Globus pallidus (tissue), 1 donor: ENCODE measurements at places on chromosomes 1 and 21.

DNA sequence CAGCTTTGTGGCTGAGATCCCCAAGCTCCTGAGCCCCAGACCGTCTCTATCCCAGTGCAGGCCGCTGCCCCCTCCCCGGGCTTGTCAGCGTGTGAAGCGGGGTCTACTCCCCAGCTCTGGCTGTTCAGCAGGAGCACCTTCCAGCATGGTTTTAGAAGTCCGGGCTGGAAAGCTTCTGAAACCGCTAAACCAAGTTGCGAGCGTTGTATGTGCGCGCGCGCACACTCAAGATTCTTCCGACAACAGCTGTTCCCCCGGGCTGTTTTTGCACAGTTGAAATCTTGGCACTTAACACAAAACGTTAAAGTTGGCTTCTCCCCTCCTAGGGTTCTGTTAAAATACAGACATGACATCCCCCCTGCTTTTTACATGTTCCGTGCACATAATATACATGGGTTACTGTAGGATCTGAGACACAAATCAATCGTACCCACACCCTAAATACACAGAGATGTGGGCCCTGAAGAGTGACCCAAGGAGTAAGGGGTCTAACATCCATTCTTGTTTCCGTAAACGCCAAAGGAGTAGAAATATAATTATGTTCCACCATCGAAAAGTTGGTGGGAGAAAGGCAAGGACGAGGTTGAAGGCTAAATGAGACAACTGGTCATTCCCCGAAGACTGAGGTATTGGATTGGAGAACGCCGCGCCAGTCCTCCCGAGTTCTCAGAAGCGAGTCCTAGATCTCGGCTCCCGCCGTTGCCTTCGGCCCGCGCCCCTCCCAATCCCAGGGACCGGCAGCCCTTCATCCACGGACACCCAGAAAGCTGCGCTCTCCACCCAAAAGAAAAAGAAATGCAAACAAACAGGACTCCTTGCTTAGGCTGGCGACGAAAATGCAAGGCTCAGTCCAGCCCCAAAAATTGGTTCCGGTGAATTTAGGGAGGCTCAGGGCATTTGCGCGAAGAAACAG lies 1.3 kb downstream of the TBX15 start:
- no peak for DNase-seq

DNA sequence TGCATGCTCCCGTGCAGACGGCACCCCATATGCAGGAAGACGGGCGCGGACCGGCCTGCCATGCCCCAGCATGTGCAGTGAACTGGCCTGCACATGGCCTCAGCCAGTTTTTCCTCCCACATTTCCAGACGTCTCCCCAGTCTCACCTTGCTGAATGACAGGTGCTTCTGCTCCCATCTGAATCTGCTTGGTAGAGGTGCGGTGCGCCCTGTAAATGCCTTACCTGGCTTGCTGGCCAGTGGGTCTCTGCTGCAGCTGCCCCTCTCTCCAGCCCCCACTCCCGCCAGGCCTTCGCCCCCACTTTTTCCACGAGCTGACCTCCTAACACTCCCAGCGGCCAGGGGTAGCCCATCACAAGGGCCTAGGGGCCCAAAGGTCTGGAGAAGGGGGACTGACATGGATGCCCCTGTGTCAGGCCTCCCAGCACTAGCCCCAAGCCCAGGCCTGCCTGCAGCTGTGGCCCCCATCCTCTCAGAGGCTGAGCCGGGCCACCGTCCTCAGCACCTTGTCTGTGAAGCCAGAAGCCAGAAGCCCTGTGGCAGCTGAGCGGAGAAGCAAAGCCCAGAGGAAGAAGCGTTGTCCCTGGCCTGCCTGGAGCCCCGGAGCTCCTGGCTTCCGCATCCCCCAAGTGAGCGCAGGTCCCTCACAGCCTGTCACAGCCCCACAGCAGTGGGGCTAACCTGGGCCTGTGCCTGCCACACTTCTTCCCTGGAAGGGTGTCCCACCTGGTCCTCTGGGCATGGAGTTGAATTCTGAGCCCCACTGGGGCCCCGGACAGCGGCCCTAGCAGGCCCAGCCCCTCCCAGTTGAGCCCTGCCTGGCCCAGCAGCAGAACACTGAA lies 3.7 kb upstream of the SLC19A1 start:
- DNase-seq, result no peak

DNA sequence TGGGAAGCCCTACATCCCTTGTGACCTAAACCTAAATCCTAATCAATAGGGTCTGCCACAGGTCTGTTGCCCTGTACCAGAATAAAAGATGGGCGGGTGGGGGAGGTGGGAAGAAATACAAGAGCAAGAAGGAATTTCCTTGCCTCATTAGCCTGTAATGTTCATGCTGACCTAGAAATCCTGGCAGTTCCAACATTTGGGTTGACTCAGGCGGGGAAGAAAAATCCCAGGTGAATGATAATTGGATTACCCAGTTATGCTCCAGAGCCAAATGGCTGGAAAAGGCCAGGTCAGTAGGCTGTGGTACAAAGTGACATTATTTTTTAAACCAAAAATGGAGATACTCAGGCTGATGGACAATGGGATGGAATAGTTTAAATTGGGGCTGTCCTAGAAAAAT lies 27.3 kb upstream of the A3GALT2 start:
- no peak for DNase-seq

DNA sequence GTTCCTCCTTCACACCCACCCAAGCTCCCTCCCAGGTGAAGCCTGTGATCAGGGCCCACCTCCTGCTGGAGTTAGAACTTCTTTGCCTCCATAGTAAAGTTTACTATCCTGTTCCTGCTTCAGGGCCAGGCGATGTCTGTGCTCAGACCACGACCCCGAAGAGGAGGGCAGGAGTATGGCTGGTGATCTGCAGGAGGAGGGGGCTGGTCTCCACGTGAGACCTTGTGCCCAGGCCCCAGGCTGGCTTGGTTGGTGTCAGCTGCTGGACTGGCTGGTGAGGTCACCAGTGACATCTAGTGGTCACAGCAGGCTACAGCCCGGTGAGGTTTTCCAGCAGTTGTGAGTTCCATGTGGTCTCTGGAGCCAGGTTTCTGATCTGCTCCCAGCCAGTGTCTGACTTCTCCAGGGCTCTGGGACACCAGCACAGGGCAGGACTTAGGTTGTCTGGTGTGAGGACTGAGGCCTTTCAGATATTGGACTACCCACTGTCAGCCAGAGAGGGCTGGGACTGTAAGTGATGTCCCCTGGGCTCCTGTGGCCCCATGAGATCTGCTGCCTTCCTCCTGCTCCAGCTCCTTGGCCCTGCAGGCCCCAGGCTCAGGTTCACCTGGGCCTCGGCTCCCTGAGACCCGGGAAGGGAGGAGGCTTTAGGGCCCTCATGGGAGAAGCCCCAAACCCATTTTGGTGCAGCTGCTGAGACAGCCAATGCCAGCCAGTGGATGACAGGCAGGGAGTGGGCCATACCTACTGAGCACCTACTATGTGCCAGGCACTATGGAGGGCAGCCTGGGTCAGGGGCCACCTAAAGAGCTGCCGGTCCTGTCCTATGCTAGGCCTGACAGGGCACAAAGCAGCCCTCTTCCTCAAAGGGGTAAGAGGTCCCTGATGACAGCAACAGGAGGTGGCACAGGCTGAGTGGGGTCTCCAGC lies 6.0 kb upstream of the UBL4B start:
- DNase-seq, result peak; percentile 62

DNA sequence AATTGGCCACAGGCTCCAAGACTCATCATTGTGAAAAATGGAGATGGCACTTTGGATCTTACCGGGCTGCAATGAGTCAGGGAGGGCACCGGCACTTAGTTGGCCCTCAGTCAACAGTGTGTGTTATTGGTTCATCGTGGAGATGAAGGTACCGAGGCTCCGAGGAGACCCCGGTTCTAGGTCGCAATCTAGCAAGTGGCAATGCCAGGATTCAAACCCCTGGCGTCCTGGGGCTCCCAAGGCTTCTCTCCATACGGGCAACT lies 49.0 kb upstream of the ACOT11 start:
- no peak for DNase-seq

DNA sequence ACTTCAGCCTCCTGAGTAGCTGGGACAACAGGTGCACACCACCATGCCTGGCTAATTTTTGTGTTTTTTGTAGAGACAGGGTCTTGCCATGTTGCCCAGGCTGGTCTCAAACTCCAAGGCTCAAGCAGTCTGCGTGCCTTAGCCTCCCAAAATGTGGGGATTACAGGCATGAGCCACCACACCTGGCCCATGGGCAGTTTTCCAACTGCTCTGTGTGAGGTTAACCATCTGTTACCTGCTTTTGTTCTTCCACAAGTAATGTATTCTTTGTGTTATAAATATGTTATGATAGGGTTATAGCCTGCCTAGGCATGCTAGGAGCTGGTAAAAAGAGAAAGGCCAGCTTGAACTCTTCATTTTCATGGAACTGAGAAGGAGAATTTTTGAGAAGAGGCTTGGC lies 30.7 kb downstream of the TUFT1 start:
- no peak for DNase-seq

- DNase-seq, result no peak
Measured at GRCh38 chr21:36882776-36883175, 83.7 kb downstream of the HLCS start.

DNA sequence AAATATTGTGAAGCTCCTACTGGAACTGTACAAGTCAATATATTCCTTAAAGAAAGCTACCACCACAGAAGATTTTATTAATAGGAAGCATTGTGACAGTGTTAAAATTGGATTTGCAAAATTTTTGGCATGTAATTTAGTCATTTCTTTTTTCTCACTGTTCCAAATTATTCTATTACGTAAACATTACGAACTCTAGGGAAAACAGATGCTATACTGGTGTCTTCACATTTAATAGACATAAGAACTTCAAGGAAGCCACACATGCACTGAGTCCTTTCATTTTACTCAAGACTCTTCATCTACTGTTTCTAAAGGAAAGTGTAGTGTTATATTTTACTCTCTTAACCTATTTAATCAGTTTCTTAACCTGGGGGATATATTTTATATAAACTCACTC lies 135.4 kb downstream of the HMCN1 start:
- no peak for DNase-seq

GRCh38 chr1:78765489-78765888 lies 115.9 kb downstream of the IFI44 start:
- DNase-seq, result no peak

DNA sequence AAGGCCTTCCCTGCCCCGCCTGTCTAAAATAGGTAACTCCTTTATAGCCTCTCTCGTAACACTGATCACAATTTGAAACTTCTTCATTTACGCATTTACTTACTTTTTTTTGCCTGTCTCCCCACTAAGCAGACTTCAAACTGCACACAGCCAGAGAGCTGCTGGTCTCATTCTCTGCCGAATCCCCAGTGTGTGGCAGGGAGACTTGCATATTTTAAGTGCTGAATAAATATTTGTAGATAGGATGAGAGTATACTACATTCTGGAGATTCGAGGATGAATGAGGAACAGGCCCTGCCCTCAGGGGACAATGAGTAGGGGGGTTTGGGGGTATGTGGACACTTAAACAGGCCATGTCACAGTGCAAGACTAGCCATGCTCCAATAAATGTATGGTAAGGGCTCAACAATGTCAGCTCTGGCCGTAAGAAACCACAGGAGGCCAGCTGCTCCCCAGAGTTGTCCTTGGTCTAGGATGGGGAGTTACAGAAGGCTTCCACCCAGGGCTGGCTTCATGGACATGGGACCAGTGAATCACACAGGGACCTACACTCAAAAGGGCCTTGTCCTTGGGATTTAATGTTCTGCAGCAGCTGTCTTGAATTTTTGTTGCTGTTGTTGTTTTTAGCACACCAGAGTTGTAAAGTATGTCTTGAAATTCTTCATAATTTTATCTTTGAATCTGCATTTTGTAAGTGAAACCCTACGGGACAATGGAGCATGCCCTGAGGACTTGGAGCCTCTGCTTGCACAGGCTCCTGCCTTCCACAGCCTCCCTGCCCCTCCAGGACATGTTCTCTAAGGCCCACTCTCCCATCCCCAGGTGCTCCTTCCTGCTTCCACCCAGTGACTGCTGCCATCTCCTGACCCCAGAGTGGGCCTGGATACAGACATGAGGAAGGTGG lies 8.5 kb downstream of the DIO1 start:
- DNase-seq, result no peak

- no peak for DNase-seq
Measured at GRCh38 chr1:216457356-216457755, 34.1 kb upstream of the USH2A start.

- no peak for DNase-seq
Measured at GRCh38 chr1:15081102-15081501, 72.4 kb upstream of the TMEM51 start.

GRCh38 chr21:28592205-28592865 lies 400.3 kb downstream of the LTN1 start:
- DNase-seq, result no peak
